ENCODE measurements at places on chromosomes 16 and 17. TPM values are rescaled to one million over a fixed set of nuclear protein-coding genes. Genes with fewer than 3 reads are reported as not detected.
A peak's percentile ranks its signal among the peaks of the same experiment; 100 is the strongest.

Gene OR2C1
- not detected for total RNA-seq

Gene FAM83G
- total RNA-seq: 33.9 TPM

Gene KDM6B
- 42.1 TPM for total RNA-seq

Gene PRSS33
- total RNA-seq: not detected

Gene WFDC1
- total RNA-seq: 0.42 TPM

Gene KRT33B
- not detected for total RNA-seq

Gene IRX3
- total RNA-seq: 2.0 TPM

Gene TBC1D3
- not detected for total RNA-seq

Gene BIRC5
- 140 TPM for total RNA-seq

Gene CCDC78
- total RNA-seq: 22.9 TPM

Gene KRT36
- total RNA-seq: not detected

Gene SLC38A8
- total RNA-seq: not detected

Gene TNRC6C
- 23.4 TPM for total RNA-seq

DNA sequence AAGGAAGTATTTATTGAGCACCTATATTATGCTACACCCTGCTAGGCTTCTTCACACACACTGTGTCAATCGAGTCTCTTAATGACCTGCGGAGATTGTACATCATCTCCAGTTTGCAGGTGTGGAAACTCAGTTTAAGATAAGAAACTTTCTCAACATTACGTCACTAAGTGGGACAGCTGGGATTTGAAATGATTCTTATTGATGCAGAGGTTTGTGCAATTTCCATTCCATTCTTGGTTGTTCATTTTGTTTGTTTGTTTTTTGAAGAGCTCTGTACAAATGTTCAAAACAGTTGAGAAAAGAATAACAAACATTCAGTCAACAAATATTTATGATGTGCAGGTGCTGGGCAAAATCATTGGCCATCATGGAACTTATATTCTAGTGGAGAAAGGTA, 84.8 kb downstream of the MAP2K6 start:
- no peak for DNase-seq

GRCh38 chr17:59620518-59621259, 994 bp downstream of the CLTC start:
- DNase-seq: peak; percentile 16

DNA sequence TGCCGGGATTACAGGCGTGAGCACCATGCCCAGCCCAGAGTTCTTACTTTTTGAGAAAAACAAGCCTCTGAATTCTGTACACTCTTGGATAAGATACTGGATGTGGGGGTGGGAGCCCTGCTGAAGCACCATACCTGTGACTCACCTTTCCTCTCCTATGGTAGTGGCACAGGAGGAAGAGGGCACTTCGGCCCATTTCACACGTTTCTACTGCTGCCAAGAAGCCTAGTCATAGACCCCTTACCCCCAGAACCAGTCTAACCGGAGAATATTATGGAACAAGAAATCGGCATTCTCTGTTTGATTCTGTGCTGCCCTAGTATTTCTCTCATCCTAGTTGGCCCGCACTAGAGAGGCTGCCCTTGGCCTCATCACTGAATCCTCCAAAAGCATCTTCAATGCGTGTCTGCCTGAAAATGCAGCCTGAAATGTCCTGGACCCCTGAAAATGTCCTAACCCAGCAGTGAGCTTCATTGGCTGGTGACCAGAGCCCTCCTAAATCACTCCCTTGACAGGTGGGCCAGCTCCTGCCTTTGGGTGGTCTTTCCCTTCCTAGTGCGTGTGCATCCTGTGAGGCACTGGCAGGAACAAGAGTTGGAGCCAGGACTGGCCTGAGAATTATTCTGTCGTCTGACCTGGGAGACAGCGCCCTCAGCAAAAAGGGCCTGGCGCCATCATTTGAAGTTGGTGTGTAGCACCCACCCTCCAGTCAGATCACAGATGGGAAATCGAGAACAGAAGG, 37.9 kb downstream of the NDEL1 start:
- no peak for DNase-seq

DNA sequence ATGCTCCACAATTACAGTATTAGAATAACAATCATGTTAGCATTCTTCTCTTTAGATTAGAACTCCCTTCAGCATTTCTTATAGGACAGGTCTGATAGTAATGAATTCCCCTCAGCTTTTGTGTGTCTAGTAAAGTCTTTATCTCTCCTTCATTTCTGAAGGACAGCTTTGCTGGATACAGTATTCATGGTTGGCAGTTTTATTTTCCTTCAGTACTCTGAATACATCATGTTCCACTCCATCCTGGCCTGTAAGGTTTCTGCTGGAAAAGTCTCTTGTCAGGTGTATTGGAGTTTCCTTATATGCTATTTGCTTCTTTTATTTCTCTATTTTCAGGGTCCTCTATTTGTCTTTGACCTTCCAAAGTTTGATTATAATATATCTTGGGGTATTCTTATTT, 4.0 kb upstream of the ABCA10 start:
- DNase-seq: no peak

DNA sequence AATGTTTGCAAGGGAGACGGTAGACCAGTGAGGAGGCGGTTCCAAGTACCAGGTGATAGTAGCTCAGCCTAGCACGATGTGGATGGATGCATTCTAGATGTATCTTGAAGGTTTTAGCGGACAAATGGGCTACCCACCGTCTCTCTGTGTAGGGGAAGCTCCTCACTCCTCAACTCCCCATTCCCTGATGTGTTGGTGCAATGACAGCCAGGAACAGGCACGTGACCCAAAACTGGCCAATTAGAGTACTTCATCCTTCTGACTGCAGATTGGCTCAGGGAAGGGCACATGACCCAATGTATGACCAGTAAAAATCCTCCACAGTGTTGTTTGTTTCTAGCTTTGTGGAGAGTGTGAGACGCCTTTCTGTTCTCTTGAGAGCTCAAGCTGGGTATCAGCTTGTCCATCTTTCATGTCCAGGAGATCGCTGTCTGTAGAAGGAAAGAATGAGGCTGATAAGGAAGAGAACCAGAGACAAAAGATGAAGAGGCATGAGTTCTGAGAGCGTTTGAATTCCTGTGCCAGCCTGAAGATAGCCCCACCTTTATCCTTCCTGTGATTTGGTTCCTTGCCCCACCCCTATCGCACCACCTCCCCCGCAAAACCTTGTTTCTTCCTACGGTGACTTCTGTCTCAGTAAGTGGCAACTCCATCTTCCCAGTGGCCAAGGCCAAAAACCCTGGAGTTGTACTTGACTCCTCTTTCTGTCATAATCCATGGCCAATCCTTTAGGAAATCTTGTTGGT, 2.3 kb upstream of the BORCS6 start:
- DNase-seq: no peak

GRCh38 chr16:67444259-67445125, 13.6 kb downstream of the HSD11B2 start:
- no peak for DNase-seq

GRCh38 chr16:76729525-76729924, 452.3 kb downstream of the CNTNAP4 start:
- DNase-seq: no peak

GRCh38 chr17:82930043-82930923, 90.5 kb upstream of the ZNF750 start:
- DNase-seq: no peak

DNA sequence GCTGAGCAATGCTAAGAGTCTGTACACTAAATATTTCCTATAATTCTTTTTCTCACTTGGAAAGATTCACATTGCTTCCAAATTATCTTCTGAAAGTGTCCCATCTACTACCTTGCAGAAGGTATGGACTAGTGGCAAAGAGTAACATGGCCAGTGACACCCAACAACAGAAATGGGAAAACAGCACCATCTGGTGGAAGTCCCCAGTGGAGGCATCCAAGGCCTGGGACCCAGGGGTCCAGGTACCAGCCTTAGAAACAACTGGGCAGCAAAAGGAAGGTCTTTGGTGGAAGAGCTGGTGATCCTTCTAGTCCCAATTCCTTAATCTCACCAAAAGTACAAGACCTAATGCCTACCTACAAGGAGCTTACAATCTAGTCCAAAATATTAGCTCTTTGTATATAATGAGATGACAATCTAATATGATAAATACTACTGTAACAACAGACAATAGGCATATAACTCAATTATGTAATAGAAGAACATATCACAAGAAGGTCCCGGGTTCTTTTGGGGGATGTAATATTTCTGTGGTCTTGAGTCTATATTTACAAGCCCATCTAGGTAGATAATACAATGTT, 55.3 kb downstream of the SKAP1 start:
- DNase-seq: peak; percentile 63

DNA sequence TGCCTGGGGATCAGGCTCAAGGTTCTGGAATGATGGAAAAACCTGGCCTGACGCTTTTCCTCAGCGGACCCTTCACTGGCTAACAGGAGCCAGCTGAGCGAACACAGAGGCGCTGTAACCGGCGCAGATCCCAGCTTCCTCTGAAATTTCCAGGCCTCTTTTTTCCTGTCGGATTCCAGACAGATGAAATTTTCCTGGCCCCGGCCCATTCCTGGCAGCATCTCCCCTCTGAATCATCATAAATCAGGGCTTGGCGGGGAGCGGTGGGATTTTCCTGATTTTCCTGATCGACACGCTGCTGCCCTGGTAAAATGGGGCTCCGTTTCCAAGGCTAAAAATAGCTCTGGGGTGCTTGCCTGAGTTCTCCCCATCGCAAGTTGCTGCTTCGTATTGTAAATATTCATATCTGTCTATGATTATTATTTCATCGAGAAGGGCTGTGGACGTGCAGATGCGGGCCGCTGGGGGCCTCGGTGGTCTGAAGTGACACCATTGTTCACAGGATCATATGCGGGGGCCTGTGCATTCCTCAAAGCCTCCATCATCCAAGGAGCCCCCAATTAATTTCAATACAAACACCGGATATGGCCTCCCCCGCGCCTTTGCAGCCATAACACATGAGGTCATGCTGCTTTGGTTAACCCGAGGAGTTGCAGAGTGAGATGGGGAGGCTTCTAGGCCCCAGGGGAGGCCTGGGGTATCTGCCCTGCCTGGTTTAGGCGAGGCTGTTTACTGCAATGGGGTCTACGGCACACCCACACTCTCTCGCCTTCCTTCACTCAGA, 45.8 kb upstream of the ETV4 start:
- DNase-seq: no peak

- no peak for DNase-seq
Observed at GRCh38 chr16:87724490-87725291, 41.1 kb downstream of the KLHDC4 start.

- no peak for DNase-seq
Observed at GRCh38 chr17:81148571-81148970, 16.7 kb upstream of the PVALEF start.

GRCh38 chr16:5979905-5980550, 882.4 kb upstream of the EEF2KMT start:
- DNase-seq: no peak

DNA sequence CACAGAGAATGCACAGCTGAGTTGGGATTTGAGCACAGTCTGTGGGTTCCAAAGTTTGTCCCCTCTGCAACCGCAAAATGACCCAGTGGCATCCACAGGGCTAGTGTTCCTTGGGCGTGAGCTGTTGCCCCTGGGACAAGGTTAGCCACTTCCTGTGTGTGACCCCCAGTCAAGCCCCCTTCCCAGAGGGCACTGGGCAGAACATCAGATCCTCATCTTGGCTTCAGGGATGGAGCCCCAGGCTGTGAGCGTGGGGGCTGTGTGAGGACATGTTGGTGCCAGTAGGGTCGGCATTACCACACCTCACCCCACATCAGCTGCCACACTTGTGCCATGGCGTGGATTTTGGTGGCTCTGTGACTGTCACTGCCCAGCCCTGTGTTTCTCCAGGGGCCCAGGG, 55.3 kb downstream of the USP22 start:
- no peak for DNase-seq

GRCh38 chr16:30511509-30511908, 14.9 kb downstream of the ZNF768 start:
- no peak for DNase-seq

DNA sequence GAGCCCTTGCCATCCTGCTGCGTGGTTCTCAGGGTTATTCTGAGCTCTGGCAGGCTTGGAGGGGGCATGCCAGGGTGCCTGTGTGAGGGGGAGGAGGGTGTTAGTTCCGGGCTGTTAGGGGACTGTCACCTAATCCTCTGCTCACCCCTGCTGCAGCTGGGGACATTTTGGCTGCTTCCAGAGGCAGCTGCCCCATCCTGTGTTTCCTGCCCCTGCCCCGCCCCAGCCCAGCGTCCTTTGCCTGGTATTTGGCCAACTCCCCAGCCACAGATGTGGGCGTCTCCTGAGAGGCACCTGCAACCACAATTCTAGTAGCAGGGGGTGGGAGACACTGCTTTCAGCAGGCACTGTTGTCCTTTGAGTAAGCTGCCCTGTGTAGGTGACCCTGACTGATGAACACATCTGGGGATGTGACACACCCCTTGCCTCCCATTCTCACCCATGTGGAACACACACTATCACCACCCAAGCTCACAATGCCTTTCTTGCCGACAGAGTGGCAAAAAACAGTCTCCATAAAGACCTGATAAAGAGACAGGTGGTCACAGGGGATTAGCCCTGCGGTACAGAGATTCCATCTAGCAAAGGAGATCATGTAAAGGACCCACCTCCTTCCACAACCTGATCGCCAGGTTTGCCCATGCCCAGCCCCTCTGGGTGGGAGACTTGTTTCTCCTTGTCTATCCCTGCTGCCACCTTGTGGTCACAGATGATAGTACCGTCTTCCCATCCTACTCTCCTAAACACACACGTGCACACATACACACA, at the start of gene CHRNE:
TSS of gene CHRNE (minus strand) at position 48 of the 768 bp plus-strand sequence. CDS start at position 13, 35 bp downstream.
- DNase-seq: peak; percentile 87

DNA sequence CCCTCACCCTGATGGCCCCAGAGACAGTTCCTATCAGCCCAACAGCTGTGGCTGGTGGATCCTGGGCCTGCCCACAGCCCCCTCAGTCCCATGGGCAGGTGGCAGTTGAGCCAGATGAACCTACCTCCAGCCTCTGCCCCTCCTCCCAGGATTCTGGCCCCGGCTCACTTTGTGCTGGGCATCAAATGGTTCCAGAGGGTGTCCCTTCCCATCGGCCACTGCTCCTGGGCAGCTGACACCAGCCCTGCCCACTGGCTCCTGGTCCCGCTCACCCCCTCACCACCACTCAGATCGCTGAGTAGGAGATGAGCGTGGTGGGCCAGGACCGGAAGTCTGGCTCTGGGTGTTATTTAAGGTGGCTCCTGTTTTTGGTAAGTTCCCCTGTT, 2.0 kb downstream of the TTYH2 start:
- DNase-seq: no peak

DNA sequence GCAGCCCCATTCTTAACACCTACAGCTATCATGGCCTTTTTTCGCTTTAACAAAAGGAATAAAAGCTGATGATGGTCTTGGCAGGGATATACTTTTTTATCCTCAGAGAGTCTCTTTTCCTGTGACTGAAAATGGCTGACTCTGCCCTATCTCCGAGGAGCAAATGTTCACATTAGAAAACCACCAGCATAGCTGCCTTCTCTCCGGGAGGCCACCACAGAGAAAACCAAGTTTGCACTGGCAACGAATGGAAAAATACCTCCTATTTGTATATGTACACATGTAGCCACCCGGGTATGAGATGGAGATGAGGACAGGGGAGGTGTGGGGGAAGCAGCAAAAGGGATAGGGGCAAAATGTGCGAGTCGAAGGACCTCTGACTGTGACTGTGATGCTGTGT, 88.2 kb downstream of the STX8 start:
- no peak for DNase-seq

DNA sequence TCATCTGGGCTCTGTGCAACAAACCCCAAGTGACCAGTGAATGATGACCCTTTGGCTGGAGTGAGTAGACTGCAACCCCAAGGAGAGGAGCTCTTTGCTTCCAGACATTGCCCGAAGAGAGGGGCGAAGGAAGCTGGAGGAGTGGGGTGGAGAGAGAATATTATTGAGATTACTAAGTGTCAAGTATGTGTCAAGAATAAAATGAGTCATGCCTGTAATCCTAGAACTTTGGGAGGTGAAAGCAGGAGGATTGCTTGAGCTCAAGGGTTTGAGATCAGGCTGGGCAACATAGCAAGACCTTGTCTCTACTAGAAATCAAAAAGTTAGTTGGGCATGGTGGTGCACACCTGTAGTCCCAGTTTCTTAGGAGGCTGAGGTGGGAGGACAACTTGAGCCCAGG, 142.0 kb upstream of the CCL2 start:
- no peak for DNase-seq

Measured in HCT116 (cell line).